ENCODE measurements at places on chromosomes 12 and 14. TPM values are rescaled to one million over a fixed set of nuclear protein-coding genes. Genes with fewer than 3 reads are reported as not detected.

SLC38A4 gene
- polyA plus RNA-seq, result 25.8 TPM

LGMN gene
- 145 TPM for polyA plus RNA-seq

XRCC3 gene
- polyA plus RNA-seq, result 12.6 TPM

PZP gene
- polyA plus RNA-seq, result 0.87 TPM

VSIG10 gene
- polyA plus RNA-seq, result 16.2 TPM

IFT81 gene
- polyA plus RNA-seq, result 60.4 TPM

JAG2 gene
- 10.9 TPM for polyA plus RNA-seq

KRT2 gene
- polyA plus RNA-seq, result not detected

PRKCH gene
- polyA plus RNA-seq, result 14.1 TPM

LMNTD1 gene
- not detected for polyA plus RNA-seq

CD69 gene
- polyA plus RNA-seq, result 1.4 TPM

FLVCR2 gene
- polyA plus RNA-seq, result 4.3 TPM

CD163 gene
- polyA plus RNA-seq, result 8.0 TPM

ANKRD33 gene
- polyA plus RNA-seq, result not detected

P2RX2 gene
- polyA plus RNA-seq, result 1.6 TPM

TBC1D30 gene
- polyA plus RNA-seq, result 1.3 TPM

GRCh38 chr14:91891721-91892220 is 24.4 kb upstream of the TC2N start:
- no peak for DNase-seq

DNA sequence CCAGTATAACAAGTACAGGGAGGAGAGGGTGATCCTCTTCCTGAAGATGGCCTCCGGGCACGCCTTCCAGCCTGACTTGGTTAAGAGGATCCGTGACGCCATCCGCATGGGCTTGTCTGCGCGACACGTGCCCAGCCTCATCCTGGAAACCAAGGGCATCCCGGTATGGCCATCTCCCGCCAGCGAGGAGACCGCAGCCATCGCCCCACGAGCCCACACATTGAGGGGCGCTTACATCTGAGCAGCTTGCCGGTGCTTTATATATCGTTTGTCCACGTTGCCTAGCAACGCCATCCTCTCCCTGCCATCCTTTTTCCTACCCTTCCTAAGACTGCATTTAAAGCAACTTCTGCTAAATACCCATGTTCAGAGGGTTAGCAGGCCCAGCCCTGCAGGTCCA is 71.5 kb downstream of the AACS start:
- no peak for DNase-seq

GRCh38 chr12:108226866-108227265 is 97.8 kb downstream of the WSCD2 start:
- DNase-seq, result no peak

- DNase-seq, result no peak
Observed at GRCh38 chr14:75022655-75023054, 19.9 kb downstream of the EIF2B2 start.

GRCh38 chr12:10562306-10562933 is 51.0 kb downstream of the MAGOHB start:
- no peak for DNase-seq

DNA sequence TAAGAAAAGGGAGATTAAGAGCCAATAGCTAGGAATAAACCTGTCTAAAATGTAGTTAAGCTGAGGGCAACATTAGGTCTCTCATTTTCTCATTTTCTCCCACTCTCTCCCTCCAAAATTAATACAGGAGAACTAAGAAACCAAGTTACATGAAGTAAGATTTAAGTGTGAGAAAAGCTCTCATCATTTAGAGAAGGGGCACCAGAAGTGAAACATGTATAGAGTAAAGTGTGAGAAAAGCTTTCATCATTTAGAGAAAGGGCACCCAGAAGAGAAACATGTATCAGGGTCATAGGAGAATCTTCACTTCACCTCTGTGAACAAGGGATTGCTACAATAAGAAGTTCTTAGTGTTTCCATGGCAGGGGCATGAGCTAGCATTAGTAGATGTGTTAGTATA is 132.4 kb upstream of the CNTN1 start:
- no peak for DNase-seq

GRCh38 chr14:58752289-58752688 is 114.5 kb downstream of the DACT1 start:
- DNase-seq, result no peak

- no peak for DNase-seq
Observed at GRCh38 chr14:51865953-51866747, 5.7 kb downstream of the GNG2 start.

DNA sequence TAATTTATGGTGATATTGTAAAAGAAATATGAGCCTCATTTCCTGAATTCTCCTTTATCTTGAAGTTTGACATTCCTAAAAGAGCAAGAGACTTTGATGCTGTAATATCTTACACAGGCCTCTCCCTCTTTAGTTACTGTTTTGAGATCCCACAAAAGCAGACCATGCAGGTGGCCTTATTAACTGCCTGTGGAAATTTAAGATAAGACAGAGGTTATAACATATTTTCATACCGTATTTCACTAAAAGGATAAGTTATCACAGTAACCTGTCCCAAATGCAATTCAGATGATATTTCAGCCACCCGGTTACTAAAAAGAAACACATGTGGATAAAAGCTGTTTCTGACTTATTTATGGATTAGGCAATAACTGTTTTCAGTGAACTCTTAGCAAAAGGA is 150.1 kb downstream of the NAV3 start:
- DNase-seq, result no peak

GRCh38 chr12:22272335-22273151 is 62.0 kb downstream of the ST8SIA1 start:
- DNase-seq, result no peak

- DNase-seq, result no peak
Observed at GRCh38 chr14:92976268-92976667, 53.3 kb downstream of the CHGA start.

DNA sequence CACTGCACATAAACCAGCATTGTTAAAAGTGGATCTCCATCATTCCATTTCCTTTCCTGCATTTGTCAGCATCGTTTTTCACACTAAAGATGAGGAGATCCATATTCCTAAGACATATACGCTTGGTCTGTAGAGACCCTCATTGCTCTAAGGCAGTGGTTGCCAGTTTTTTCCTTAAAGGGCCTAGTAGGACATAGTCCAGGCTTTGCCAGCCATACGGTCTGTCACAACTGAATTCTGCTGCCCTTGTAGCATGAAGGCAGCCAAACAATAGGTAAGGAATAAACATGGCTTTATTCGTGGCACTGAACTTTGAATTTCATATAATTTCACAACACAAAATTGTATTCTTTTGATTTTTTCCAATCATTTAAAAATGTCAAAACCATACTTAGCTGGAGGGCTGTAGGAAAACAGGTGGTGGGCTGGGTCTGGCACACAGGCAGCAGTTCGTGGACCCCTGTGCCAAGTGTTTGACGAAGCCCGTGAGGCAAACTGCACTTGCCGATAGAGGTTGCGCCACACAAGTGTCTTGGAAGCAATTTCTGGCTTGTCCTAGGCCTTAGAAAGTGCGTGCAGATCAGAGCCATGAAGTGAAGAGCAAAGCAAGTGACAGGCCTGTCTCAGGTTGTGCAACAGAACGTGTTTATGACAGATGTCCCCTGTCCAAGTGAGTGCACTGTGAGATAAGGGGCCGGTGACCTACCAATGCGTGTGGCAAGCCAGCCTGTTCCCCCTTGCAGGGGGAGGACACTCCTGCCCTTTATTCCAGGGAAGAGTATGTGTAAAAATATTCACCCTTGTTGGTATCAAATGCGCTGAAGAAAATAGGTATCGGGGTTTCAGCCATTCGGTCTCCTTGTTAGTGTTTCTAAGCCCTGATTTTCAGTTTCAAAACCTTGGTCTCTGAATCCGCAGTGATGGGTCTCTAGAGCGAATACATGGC is 916 bp upstream of the CHPT1 start:
- no peak for DNase-seq

- no peak for DNase-seq
Observed at GRCh38 chr12:104896146-104896545, 61.9 kb downstream of the SLC41A2 start.

GRCh38 chr12:86134561-86134960 is 121.6 kb downstream of the MGAT4C start:
- no peak for DNase-seq

- no peak for DNase-seq
Observed at GRCh38 chr14:60215520-60216420, 33.3 kb upstream of the PPM1A start.

GRCh38 chr14:47346849-47347248 is 328.6 kb downstream of the MDGA2 start:
- no peak for DNase-seq

GRCh38 chr14:70641548-70642302 is at the start of gene TTC9:
TSS of gene TTC9 (plus strand) at chr14:70641916. CDS start at chr14:70642130, 214 bp downstream.
- no peak for DNase-seq

DNA sequence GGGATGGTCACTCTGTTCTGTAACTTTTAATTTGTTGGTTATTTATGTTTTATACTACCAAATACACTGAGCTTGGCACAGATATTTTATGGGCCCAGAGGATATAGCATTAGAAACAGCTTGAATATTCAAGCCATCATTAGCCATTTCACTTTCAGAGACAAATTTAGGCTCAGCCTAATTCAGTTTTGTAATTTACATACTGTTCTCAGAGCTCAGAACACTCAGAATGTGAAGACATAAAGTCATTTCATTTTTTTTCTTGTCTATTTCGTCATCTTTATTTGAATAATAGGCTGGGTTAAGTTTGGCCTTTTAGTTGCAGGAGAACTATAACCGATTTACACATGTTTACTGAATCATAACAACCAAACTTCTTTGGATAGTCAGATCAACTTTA is 361.7 kb downstream of the SNAPC1 start:
- no peak for DNase-seq

DNA sequence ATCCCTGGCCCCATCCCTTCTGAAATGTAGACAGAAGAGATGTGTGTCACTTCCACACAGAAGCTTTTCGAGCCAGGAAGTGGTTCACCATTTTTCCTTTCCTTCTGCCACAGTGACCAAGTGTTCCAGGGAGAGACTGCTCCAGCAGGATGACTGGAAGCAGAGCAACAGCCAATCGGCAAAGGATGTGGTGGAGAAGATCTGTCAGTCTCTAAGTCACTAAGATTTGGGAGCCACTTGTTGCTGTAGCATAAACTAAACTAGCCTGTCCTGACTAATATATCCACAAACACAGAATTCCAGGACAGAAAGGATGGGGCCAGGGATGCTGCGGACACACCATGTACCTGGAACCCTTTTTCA is 42.9 kb downstream of the DUSP6 start:
- DNase-seq, result no peak

DNA sequence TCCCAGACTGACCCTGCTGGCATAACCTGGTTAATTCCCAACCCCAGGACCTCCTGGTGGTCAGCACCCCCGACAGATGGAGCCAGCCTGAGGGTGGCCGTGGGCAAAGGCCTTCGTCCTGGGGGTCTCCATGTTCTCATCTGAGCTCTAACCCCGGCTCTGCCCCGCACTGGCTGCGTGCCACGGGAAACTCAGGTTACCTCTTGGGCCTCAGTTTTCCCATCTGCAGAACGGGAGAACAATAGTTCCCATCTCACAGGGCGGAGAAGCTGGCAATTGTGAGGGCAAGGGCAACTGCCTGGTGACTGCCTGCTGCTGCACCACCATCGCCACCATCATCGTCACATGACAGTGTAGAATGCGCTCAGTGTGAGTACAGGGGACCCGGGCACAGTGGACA is 77.9 kb downstream of the RFLNA start:
- DNase-seq, result no peak

GRCh38 chr14:96091941-96092411 is 52.8 kb downstream of the C14orf132 start:
- no peak for DNase-seq

DNA sequence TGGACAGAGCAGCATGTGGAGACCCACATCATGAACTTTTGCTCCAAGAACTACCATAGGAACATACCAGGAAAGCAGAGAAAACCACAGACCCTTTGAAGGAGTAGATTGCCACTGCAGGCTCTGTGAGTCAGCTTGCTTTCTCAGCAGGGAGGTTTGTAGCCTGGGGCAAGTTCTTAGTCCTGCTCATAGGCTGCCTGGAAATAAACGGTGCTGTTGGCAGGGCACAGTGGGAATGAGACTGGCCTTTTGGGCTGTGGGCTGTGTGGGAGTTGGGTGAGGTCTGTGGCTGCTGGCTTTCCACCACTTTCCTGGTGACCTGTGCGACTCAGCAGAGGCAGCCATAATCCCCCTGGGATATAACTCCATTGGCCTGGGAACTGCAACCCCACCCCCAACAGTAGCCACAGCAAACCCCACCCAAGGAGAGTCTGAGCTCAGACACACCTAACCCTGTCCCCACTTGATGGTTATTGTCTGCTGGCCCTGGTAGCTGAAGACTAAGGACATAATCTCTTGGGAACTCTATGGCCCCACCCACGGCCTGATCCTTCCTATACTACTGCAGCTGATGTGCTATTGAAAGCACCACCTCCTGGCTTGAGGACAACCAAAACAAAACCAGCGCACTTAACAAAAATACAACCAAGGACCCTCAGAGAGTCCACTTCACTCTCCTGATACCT is 192.1 kb upstream of the GARIN6 start:
- DNase-seq, result no peak

DNA sequence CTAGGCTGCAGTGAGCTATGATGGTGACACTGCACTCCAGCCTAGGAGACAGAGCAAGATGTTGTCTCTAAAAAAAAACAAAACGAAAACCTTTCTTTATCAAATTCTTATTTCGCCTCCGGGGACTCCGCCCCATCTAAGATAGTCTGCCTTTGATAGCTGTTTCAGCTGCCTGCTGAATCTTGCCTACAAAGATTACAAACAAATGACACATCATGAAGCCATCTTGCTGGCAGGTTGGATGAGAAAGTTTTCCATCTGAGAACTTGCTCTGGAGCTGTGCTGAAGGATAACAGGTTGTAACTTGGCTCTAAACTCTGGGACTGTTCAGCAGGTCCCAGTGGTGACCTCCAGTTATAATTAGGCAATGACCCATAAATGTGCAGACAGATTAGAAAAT is 41.8 kb upstream of the AEBP2 start:
- no peak for DNase-seq

- DNase-seq, result no peak
Observed at GRCh38 chr12:6265038-6265405, 45.5 kb upstream of the PLEKHG6 start.

- DNase-seq, result no peak
Observed at GRCh38 chr14:92495027-92495426, 18.6 kb upstream of the RIN3 start.

DNA sequence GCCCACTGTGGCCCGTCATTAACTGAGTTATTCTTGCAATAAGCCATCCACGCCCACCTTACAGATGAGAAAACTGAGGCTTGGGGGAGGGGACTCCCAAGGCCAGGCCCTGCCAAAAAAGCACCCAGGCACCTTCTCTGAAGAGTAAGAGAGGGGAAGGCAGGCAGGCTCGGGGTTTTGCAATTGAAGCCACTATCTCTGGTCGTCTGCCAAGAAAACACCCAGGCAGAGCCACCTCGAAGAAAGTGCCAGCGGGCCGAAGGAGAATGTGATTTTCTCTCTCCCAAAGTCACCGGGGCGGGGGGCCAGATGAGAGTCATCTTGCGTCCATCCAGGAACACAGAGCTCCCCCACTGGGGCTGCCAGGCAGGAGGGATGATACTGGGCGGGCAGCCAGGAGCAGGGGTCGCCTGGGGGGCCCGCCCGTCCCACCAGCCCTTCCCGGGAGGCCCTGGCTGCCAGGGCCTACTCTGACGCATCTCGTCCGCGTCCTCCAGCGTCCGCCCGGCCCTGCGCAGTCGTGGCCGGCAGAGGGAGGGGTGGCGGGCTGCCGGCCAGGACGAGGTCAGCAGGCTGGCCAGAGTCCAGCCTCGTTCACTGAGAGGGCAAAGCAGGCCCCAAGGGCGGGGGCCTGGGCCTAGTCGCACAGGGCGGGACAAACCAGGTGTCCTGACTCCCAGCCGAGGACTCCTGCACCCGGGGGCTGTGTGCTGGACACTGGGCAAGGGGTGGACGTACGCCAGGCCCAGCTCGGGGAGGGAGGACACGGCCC is 74.3 kb downstream of the RFLNA start:
- DNase-seq, result no peak

All from left renal pelvis (tissue), 4 donors.